Activated CD4-positive, alpha-beta T cell treated with anti-CD3 and anti-CD28 coated beads, Interleukin-2, Interleukin-4, amounts not matched to agents 100 ng/mL and 50 ng/mL, durations not matched to agents 16 hours and 8 hours (primary cell): ENCODE measurements at places on chromosomes 11 and 22.

DNA sequence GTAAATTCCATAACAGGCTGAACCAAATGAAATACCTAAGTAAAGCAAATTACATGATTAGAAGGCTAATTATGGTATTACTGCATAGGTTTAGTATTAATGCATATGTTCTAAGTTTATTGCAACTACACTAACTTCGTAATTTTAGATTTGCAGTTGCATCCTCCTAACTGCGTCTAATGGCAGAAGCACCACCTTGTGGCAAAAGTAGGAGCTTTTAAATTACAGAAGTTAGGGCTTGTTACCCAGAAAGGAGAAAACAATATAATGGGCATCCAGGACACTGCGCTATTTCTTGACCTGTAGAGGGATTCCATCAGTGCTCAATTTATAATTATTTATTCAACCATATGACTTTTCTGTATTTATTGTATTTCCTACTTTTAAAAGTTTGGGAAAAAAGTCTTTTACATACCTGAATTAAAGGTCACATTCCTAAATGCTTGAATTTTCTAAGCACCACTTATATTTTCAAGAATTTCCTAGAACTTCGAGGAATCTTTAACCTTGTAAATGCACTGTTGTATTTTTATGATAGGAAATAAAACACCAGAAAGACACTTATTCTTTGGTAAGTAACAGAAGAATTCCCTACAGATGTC is 16.3 kb upstream of the GPR83 start:
- DNase-seq = no peak

DNA sequence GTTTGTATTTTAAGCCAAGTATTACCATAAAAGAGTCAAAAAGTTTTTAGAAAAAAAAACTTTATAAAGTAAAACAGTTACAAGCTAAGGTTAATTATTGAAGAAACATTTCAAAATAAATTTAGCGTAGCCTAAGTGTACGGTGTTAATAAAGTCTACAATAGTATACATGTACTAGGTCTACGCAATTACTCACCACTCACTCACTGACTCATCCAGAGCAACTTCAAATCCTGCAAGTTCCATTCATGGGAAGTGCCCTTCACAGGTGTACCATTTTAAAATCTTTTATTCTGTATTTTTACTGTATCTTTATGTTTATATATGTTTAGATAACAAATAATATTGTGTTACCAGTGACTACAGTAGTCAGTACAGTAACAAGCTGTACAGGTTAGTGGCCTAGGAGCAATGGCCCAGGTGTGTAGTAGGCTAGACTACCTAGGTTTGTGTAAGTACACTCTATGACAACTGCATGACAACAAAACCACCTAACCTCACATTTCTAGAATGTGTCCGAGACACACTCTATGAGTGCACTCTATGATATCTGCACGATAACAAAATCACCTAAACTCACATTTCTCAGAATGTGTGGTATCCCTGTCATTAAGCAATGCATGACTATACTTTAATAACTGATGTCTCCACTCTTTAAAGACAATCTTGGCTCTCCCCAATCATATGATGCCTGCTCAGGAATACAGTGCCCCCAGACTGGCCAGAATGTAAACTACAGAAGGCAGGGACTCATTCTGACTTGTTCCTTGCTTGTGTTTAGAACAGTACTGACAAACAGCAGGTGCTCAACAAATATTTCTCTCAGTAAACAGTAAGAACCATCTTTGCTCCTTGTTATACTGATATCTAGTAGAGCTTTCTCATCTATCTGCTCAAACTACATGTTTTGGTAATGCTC is 21.2 kb downstream of the KMT5B start:
- no peak for DNase-seq

DNA sequence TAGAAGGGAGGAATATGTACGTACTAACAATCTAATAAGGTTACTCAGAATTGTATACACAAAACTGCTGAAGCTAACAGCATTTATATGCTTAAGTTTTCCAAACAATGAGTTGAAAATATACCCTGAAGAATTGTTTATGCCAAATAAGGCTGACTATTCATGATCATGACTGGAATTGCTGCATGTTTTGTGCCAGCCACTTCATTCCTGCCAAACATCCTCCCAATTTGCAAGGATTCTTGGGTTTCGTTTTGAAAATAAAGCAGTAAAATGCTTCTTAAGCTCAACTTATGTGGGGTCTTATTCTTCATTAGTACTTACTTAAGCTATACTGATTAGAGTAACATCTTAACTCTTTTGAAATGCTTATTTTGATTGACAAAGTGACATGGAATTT is 149.0 kb downstream of the SPON1 start:
- DNase-seq = no peak

GRCh38 chr11:18172666-18173065 is at the start of gene MRGPRX4:
MRGPRX4 (plus strand) TSS chr11:18172837; CDS start chr11:18173257, 420 bp downstream.
- DNase-seq = no peak

- no peak for DNase-seq
Observed at GRCh38 chr11:116976941-116977570, 121.2 kb downstream of the SIK3 start.

DNA sequence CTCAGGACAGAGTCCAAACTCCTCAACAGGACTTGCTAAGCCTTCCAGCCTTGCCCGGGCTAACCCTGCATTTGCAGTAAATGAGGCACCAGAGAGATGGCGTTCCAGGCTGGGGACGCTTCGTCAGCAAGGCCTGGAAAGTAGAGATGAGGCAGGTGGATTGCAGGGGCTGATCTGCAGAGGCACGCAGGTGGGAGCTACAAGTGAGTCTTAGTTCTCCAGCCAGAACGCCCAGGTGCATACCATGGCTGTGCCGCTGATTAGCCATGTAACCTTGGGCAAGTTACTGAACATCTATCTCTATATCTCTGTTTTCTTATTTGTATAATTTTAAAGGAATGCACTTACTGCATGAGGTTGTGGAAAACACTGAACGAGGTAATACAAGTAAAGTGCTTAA is 52.7 kb upstream of the BARX2 start:
- DNase-seq = no peak

- DNase-seq = no peak
Observed at GRCh38 chr11:69221086-69221485, 65.4 kb downstream of the SMIM38 start.
